Fibroblast of mammary gland (primary cell): ENCODE measurements at places on chromosomes 3 and 15.

DNA sequence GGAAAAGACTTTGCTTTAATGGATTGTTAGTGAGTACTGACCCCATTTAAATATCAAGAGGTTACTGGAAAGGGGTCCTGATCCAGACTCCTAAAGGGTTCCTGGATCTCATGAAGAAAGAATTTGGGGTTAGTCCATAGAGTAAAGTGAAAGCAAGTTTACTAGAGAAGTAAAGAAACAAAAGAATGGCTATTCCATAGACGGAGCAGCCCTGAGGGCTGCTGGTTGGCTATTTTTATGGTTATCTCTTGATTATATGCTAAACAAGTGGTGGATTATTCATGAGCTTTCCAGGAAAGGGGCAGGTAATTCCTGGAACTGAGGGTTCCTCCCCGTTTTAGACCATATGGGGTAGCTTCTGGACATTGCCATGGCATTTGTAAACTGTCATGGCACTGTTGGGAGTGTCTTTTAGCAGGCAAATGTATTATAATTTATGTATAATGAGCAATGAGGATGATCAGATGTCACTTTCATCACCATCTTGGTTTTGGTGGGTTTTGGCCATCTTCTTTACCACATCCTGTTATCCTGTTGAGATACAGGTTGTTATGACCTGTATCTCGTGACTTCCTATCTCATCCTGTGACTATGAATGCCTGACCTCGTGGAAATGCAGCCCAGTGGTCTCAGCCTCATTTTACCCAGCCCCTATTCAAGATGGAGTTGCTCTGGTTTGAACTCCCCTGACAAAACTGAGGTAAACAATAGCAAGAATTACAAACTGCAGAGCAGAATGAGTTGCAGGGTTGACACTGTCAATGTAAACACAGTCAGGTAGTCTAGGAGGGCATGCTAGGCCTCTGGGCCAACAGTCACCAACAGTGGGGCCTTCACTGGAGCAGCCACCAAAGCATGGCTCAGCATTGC lies 10.3 kb upstream of the GPR160 start:
- no peak for DNase-seq

- DNase-seq, result no peak
Observed at GRCh38 chr3:61704807-61705206, 143.4 kb downstream of the PTPRG start.

- peak; percentile 82 for DNase-seq
Observed at GRCh38 chr3:143601723-143602484, 246.4 kb downstream of the SLC9A9 start.

DNA sequence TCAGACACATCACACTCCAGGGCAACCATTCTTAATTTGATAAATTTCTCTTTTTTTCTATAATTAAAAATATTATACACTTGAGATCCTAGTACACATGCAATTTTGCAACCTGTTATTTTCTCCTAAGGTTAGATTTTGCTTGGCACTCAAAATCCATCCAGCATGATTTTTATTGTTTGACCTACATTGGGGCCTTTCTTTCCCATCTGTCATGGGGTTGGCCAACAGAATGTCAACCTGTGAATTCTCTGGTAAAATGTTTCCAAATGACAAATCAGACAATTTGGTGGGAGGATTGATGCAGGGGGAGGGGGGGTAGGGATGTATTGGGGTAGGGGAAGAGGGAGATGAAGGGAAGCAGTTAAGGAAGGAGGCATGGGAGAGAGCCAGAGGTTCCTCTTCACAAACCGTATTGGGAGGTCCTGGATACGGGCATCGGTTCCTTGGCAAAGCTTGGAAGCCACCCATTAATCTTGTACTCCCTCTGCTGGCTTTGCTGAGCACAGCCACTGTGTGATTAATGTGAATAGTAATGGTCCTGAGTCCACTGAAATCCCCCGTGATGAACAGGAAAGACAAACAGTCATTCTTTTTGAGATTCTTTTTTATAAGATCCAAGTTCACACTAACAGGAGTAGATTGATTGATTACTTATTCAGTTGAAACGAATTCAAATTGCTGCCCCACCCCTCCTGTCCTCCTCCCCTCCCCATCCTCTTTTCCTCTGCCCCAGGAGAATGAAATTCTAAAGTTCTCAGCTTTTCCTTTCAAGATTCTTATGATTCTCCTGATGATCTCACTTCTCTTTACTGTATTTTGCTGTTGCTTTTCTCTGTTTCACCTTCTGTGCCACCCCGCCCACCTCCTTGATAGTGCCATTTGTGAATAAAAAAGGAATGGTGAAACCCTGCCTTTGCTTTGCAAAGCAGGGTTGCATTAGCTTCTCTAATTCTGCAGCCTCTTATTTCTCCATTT lies 82.2 kb upstream of the SLC25A26 start:
- peak; percentile 79 for DNase-seq

DNA sequence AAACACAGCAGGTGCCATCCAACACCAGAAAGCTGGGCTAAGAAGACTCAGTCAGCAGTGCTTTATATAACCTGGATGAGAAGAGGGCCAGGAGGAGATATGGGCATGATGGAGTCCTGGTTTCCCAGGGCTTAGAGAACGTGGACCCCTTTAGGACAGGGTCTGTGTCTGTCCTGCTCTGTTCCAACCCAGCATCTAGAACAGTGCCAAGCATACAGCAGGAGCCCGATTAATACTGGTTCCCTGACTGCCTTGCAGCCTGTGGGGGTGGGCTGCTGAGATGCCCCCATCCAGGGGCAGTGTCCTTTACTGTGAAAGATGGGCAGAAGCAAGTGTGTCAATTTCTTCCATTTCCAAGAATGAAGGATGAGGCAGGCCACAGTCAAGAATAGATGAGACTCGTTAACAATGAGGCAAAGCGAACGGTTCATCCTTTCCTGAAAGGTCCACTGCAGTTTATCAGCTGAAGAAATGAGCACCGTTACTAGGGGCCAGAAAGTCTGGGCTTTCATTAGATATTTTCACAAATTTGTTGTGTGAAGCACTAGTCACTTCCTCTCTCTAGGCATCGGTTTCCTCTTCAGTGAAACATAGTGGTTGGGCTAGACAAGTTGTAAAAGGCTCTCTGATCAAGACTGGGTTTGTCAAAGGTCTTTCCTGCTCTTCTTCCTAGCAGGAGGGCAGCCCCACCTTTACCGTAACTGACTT lies 72.0 kb upstream of the HERC1 start:
- DNase-seq, result no peak

DNA sequence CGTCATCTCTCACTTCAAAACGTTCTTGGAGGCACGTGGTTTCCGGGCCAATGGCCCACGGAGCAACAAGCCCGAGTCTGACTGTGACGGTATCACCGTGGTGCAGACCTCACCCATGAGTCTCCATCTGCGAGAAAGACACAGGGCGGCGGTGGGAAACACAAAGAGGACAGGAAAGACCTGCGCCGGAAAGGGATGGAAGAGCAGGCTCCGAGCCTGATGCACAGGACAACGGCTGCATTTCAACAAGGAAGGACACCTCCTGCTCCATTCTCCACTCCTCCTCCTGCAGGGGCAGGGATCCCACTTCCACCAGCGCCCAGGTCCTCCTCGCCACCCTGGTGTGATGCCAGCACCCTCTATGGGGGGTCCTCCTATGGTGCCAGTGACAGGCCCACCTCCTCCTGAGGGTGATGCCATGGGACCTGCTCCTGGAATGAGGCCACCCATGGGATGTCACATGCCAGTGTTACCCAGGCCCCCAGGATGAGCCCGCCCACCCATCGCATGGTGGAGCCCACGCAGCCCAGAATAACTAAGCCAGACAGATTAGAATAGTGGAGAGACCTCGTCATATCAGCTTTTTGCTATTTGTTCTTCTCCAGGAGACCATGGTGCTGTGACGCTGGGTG lies 73.0 kb upstream of the PCSK6 start:
- DNase-seq, result no peak

DNA sequence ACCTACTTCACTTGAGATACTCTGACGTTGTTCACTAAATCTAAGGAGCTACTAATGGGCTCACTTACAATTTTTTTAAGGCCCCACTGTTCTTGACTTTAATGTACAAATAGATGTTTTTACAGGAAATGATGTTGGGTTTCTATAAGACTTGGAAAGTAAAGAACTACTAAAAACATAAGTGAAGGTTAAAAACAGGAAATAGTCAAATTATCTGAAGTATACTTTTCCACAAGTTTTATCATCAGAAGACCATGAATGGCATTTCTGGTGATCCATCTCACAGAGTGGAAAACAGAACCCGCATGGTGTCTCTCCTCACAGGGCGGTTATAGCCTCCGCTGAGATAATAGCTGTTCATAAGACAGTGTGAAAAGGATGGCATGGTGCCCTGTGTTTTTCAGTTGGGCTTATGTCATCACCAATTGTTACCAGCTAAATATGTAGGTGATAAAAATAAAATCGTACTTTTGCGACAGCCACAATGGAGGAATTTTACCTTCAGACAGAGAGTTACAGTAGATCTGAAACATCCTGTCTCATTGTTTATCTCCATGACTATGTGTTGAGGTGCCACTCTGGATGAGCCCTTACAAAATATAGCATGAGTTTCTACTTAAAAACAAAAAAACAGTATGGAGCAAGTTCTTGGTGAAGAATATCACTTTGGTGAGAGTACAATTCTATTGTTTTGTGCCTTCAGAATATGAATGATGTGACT lies 462.4 kb downstream of the RAP2B start:
- no peak for DNase-seq

DNA sequence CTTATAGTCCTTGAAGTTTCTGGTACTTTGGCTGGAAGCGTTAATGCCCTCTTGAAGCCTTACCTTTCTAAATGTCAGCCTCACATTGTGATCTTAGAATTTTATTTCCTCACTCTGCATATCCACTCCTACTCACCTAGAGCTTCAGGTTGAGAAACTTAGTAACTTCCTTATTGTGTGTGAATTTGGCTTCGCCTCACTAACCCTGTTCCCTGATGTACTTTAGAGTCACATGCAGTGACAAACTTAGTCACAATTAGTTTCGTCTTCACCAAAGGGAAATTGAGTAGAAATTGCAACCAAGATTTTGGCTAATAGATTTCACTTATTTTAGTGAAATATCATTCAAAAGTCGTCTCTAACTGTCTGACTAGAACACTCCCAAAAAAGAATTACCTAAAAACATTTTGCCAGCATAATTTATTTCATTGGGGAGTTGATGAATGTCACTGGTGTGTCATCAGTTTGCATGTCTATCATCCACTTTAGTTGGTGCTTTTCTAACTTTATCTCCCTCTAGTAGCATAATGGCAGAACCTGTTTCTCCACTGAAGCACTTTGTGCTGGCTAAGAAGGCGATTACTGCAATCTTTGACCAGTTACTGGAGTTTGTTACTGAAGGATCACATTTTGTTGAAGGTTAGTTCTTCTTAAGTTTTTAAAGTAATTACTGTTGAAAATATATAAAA lies 960 bp downstream of the MFN1 start:
- peak; percentile 1 for DNase-seq

DNA sequence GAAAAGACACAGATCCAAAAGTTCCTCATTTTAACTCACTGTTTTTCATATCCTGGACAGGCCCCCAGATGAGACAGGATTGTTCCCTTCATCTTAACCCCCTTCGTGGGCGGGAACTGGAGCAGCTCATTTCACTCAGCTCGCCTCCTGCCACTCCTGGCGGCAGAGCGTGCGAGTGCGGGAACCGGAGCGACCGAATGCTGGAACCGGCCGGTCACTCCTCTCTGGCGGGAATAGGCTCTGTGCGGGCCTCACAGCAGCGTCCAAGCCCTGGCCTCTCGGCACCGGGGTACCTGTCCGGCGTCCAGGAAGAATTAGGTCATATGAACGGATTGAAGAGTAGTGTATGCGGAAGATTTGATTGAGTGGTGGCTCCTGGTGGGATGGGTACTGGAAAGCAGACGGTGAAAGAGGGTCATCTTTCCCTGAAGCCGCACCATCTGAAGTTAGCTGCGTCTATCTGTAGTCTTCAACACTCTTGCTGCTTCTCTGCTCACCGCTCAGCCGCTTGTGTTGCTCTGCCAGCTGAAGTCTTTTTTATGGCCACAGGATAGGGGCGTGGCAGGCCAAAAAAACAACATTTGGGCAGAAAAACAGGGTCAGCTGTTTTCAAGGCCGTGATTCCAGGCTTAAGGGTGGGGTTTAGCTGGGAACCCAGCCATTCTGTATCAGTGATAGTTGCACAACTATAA lies 42.3 kb upstream of the FXR1 start:
- peak; percentile 61 for DNase-seq

DNA sequence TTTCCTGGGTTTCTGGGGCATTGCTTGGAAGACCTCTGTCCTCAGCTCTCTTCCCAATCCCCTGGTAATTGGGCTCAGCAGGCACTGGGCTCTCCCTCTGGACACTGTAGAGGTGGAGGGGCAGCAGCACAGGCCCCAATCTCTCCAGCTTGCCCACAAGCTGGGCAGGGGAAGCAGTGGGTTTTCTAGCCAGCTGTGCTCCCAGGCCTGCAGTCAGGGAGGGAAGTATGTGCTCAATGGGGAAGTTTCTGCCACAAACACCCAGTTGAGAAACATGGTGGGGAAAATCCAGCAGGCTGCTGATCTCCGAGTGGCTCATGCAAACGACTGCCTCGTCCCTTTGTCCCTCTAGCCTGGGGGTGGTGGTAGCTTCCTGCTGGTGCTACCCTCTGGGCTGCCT lies 12.8 kb upstream of the RFT1 start:
- no peak for DNase-seq

DNA sequence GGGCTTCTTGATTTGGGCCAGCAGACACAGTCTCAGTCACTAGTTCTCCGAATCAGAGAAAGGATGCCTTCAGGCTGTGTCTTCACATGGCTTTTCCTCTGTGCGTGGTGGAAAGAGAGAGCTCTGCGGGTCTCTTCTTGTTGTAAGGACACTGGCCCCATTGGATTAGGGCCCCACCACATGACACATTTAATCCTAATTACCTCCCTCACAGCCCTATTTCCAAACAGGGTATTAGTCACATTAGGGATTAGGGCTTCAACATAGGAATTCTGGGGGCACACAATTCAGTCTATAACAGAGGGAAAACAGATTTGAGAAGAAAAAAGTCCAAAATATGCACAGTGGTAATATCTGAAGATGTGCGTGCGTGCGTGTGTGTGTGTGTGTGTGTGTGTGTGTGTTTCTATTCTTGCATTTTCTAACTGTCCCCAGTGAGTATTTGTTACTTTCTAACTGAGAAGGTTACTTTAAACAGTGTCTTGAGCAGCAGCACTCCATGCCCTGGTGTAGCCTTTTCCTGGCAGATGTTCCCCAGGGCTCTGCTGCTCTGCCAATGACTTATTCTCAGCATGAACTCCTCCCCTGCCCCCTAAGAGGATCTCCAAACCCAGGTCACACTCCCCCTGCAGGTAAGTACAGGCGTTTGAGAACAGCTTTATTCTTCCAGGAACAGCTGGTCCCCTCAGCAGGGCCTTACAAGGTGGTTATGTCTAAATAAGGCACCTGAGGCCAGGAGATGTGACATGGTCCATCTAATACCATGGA lies 72.9 kb downstream of the RPL39L start:
- DNase-seq, result peak; percentile 41

DNA sequence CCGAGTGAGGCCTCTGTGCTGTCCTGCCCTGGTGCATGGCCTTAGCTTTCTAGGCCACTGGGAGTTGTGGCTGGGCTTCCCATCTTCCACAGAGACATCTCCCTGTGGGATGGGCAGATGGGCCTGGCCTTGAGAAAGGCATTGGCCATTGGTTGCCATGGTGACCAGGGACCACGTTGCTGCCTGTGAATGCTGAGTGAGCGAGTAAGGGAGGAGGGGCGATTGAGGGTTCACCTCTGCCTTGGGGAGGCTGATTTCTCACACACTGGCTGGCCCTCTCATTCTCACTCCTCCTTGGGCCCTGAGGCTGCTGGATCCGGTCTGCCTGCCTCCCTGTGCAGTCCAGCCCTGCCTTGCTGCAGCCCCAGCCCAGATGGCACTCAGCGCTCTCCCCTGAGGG lies 26.4 kb upstream of the DOCK3 start:
- DNase-seq, result peak; percentile 22

GRCh38 chr3:179196700-179197099 lies 48.5 kb downstream of the PIK3CA start:
- no peak for DNase-seq

GRCh38 chr3:145219355-145220235 lies 941.4 kb downstream of the PLOD2 start:
- peak; percentile 9 for DNase-seq
